Daoy (cell line): ENCODE measurements at places on chromosomes 1 and 21. TPM values are rescaled to one million over a fixed set of nuclear protein-coding genes. Genes with fewer than 3 reads are reported as not detected.

TMPRSS15 gene
- 0.03 and 0.23 TPM in 2 replicates for total RNA-seq

CFHR3 gene
- total RNA-seq = not detected in 2 replicates

KRTAP13-4 gene
- not detected in 2 replicates for total RNA-seq

NBPF1 gene
- 41.5 and 42.2 TPM in 2 replicates for total RNA-seq

GBP3 gene
- 42.0 and 65.3 TPM in 2 replicates for total RNA-seq

ERG gene
- 1.8 and 2.3 TPM in 2 replicates for total RNA-seq

ACOT11 gene
- 1.3 and 1.4 TPM in 2 replicates for total RNA-seq

MAEL gene
- total RNA-seq = 0.11 TPM in 1 of 2 replicates, not detected in the other

INAVA gene
- total RNA-seq = 7.3 and 7.5 TPM in 2 replicates

WDR4 gene
- total RNA-seq = 35.8 and 37.9 TPM in 2 replicates

SUSD4 gene
- total RNA-seq = 26.9 and 29.0 TPM in 2 replicates

FCRL4 gene
- total RNA-seq = not detected in 2 replicates

HAX1 gene
- total RNA-seq = 155 and 169 TPM in 2 replicates

RHD gene
- total RNA-seq = not detected in 2 replicates

DCDC2B gene
- total RNA-seq = not detected in 2 replicates

OR10J1 gene
- total RNA-seq = not detected in 2 replicates

OR2T33 gene
- total RNA-seq = 0.57 and 1.7 TPM in 2 replicates

HSD3B2 gene
- total RNA-seq = not detected in 2 replicates

LDLRAD1 gene
- total RNA-seq = not detected in 2 replicates

OR2T27 gene
- total RNA-seq = not detected in 2 replicates

AUNIP gene
- total RNA-seq = 9.4 and 20.4 TPM in 2 replicates

SLC5A9 gene
- total RNA-seq = not detected in 2 replicates

KIF26B gene
- 0.39 and 1.1 TPM in 2 replicates for total RNA-seq

ACTN2 gene
- 0.34 and 1.7 TPM in 2 replicates for total RNA-seq

AVPR1B gene
- total RNA-seq = not detected in 2 replicates

MX1 gene
- total RNA-seq = 38.7 and 84.1 TPM in 2 replicates

S100A7A gene
- not detected in 2 replicates for total RNA-seq

VANGL1 gene
- 20.2 and 21.8 TPM in 2 replicates for total RNA-seq

AK5 gene
- total RNA-seq = 18.1 and 38.6 TPM in 2 replicates

EPHB2 gene
- total RNA-seq = 80.0 and 94.2 TPM in 2 replicates

RHOU gene
- 1.9 and 2.6 TPM in 2 replicates for total RNA-seq

PLCH2 gene
- 0.06 TPM in 1 of 2 replicates, not detected in the other for total RNA-seq

SLC50A1 gene
- 14.9 and 28.7 TPM in 2 replicates for total RNA-seq

FCRL1 gene
- total RNA-seq = not detected in 2 replicates

IVL gene
- total RNA-seq = 0.06 TPM in 1 of 2 replicates, not detected in the other

AJAP1 gene
- total RNA-seq = 7.0 TPM in 1 of 2 replicates, not detected in the other

CXADR gene
- 5.1 and 7.4 TPM in 2 replicates for total RNA-seq

RGL1 gene
- total RNA-seq = 5.4 and 8.1 TPM in 2 replicates

HOOK1 gene
- total RNA-seq = 1.1 and 2.7 TPM in 2 replicates

RNU11 gene
- not detected in 2 replicates for total RNA-seq

PADI2 gene
- total RNA-seq = 0.34 and 0.89 TPM in 2 replicates

LCE3E gene
- not detected in 2 replicates for total RNA-seq

ESPN gene
- total RNA-seq = not detected in 2 replicates

SELENON gene
- total RNA-seq = 12.2 and 16.9 TPM in 2 replicates

PROK1 gene
- total RNA-seq = not detected in 2 replicates

MDM4 gene
- 12.7 and 15.0 TPM in 2 replicates for total RNA-seq

PWP2 gene
- total RNA-seq = 10.1 and 14.8 TPM in 2 replicates

USH2A gene
- under 0.01 TPM in 1 of 2 replicates, not detected in the other for total RNA-seq

RGS16 gene
- total RNA-seq = 0.91 and 1.6 TPM in 2 replicates

DPH2 gene
- total RNA-seq = 64.7 and 88.9 TPM in 2 replicates

CDC20 gene
- total RNA-seq = 331 and 356 TPM in 2 replicates

SPRR2F gene
- total RNA-seq = not detected in 2 replicates
